Right renal cortex interstitium (tissue), 3 donors: ENCODE measurements at places on chromosomes 11 and 22.

DNA sequence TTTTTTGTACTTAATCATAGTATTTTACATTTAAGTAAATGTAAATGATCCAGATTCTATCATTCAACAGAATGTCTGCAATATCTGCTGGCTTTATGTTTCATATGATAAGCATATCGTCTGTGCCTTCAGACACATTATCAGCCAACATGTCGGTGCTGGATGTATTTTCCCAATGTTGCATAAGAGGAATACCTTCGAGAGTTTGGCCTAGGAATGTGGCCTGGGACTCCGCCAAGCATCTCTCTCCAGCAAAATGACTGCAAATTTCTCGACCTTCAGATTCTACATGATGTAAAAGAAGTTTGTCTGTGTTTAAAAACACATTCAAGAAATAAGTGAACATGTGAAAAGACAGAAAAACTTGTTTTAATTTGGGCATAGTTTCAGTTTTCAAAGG lies 6.9 kb downstream of the BDNF start:
- DNase-seq, result no peak

DNA sequence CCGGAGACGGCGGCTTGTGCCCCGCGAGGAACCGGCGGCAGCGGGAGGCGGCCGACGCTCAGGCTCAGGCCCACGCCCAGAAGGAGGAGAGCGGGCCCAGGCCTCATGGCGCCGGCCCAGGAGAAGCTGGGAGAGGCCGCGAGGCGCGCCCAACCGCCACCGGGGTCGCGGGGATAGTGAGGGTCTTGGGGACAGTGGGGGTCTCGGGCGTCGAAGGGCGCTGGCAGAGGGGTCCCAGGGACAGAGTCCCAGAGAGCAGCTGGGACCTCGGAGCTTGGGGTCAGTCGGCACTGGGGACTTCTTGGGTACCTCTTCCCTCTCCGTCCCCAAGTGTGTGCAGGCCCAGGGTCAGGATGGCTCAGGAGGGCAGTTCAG lies at the start of gene PKDREJ:
Gene PKDREJ (minus strand): TSS at position 128 of the 375 bp plus-strand sequence. CDS start 21 bp downstream, at position 107.
- no peak for DNase-seq

DNA sequence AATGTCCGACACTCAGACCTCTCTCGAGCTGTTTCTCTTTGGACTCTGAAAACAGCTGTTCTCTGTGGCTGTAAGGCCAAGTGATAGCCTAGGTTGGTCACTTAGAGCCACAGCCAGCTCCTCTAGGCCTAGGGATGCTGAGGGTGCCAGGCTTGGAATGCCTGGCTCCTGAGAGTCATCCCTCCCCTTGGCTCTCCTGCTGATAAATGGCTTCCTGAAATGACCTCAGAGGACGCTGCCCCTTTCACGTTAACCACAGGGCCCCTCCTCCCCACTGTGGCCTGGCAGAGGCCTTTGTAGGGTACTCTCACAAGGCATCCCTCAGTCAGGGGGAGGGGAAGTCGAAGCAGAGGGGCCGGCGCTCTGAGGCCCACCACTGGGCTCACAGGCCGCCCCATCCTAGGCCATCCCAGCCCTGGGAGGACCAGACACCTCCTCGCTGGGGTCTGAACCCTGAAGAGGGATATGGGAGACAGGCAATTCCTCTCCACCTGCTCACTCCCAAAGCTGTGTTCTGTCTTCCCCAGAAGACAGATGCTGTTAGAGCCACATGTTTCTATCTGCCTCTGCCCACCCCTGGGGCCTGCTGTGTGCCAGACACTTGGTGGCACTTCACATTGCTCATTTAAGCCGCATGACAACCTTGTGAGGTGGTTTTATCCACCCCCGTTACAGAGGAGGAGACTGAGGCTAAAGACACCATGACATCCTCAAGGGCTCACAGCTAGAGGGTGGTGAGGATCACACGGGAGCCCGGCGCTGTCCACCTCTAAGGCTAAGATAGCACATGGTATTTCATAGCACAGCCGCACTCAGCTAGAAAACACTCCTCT lies 50.9 kb downstream of the ARFGAP3 start:
- DNase-seq, result no peak

- DNase-seq, result no peak
Observed at GRCh38 chr11:66569076-66569475, 670 bp upstream of the CTSF start.

- DNase-seq, result no peak
Observed at GRCh38 chr11:29352273-29352795, 664.5 kb downstream of the KCNA4 start.

DNA sequence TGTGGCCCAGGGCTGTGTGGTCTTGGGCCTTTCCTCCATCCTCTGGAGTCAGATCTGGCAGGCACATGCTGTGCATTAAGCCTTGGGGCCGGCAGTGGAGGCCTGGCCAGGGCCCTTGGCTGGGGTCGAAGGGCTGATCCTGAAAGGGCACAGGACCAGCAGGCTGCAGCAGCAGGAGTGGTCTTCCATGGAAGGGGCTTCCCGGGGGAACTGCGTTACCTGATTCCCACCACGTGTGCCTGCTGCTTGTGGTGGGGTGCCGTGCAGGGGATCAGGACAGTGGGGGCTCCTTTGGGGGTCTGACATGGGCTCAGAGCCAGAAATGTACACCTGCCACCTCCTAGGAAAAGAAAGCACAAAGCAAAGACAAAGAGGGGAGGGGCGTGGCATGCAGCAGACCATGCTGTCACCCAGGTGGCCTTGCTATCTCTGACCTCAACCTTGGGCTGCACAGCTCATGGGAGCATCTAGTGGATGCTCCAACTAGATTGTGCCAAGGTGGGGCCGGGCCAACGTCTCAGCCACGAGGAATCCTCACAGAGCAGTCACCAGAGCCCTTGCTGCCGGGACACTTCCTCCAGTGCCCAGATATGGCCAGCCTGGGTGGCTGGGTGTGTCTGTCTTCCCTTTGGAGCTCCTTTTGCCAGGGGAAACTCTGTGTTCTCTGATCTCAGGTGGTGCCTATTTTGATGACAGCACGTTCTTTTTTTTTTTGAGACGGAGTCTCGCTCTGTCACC lies 17.9 kb upstream of the YPEL1 start:
- no peak for DNase-seq
